ENCODE measurements at places on chromosomes 1 and 21.

GRCh38 chr1:48753293-48753692 lies 23.4 kb downstream of the BEND5 start:
- no peak for DNase-seq

DNA sequence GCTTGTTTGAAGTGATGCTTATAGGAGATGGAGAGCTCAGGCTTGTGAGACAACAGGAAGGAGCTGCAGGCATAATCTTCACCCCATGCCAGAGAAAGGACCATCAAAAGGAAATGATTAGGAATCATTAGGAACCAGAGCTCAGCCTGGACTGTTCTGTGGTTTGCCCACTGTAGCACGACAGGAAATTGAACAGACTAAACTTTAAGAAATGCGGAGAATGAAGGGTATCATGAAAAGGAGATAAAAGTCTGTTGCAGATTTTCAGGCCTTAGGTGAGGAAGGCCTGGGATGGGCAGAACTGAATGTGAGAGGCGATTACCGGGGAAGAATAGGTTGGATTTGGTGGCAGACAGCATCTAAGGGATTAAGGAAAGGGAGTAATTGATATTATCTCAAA lies 292.0 kb upstream of the PLXNA2 start:
- DNase-seq, result no peak

- no peak for DNase-seq
Measured at GRCh38 chr1:202164271-202165037, 4.1 kb upstream of the PTPN7 start.

DNA sequence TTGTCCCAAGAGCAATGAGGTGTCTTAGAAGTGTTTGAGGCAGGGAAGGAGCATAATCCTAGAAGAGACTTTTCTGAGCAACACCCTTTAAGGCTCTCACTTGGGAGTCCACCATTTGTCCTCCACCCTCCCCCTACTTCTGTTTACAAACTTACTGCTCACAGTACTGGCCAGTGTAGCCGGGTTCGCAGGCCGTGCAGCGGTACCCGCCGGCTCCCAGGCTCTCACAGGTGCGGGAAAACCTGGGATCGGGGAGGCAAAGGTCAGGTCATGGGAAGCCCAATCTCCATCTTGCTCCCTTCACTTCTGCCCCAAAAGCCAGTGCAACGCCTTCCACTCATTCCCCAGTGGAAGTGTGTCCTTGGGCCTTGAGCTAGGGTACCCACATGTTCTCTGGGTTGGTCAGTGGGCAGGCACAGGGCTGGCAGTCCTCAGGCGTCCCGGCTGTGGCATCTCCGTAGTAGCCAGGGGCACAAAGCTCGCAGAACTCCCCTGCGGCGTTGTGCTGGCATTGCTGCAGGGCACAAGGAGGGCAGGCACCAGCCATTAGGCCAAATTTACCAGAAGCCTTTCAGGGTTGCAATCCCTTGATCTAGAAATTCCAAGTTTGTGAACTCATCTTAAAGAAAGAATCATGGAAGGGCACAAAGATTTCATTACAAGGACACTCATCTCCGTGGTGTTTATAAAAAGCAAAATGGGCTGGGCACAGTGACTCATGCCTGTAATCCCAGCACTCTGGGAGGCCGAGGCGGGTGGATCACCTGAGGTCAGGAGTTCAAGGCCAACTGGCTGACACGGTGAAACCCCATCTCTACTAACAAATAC lies 49.8 kb downstream of the LDLRAD2 start:
- DNase-seq, result no peak

DNA sequence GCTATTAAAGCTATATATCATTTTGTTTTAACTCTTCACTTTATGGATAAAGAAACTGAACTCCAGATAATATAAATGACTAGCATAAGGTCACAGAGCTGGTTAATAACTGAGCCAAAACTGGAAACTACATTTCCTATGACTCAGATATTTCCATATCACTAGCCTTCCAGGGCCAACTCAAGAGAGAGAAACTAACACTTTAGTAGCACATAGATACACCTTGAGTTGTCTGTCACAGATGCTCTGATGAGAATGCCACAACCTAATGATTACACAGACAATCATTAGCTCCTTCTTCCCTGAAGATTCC lies 40.7 kb downstream of the NME7 start:
- DNase-seq, result no peak

GRCh38 chr1:229363723-229364122 lies 20.9 kb upstream of the CCSAP start:
- no peak for DNase-seq

- no peak for DNase-seq
Measured at GRCh38 chr21:39232861-39233291, 49.6 kb upstream of the PSMG1 start.

- DNase-seq, result no peak
Measured at GRCh38 chr1:179034720-179035119, 9.0 kb downstream of the FAM20B start.

DNA sequence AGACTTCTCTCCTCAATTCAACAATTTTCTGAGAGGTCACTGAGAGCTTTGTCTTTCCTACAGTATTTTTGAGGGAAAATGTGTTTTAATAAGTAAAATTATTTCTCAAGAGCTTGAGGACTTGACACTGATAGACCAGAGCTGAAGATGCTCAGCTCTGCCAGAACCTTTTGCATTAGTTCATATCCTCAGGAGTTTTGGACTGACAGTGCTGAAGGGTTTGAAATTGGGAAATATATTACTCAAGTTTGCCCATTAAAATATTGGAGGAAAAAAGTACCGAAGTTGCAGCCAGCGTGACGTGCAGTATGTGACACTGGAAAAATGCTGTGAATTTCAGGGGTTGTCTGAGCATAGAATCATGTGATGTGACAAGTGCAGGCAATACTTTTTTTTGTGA lies 346.6 kb upstream of the DPYD start:
- DNase-seq, result no peak

- no peak for DNase-seq
Measured at GRCh38 chr1:75035536-75035935, 98.7 kb upstream of the LHX8 start.

DNA sequence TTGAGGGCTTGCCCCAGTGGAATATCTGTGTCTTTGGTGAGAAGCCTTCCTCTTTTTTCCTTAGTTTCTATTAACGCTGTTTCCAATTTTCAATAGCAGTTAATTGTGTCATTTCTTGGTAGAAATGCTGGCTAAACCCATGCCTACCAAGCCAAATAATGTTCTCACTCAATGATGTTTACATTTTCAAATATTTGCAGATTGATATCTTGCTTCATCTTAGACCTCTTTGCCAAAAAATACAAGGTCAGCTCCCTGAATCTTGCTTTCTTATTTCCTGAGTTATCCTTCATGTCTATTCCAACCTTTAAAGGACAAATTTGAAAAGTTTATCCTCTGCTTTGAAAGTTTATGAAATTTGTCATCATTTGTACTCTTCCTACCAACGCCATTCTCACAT lies 5.1 kb downstream of the KCNJ15 start:
- no peak for DNase-seq

GRCh38 chr1:31897526-31898100 lies 40.6 kb downstream of the PTP4A2 start:
- DNase-seq, result no peak

DNA sequence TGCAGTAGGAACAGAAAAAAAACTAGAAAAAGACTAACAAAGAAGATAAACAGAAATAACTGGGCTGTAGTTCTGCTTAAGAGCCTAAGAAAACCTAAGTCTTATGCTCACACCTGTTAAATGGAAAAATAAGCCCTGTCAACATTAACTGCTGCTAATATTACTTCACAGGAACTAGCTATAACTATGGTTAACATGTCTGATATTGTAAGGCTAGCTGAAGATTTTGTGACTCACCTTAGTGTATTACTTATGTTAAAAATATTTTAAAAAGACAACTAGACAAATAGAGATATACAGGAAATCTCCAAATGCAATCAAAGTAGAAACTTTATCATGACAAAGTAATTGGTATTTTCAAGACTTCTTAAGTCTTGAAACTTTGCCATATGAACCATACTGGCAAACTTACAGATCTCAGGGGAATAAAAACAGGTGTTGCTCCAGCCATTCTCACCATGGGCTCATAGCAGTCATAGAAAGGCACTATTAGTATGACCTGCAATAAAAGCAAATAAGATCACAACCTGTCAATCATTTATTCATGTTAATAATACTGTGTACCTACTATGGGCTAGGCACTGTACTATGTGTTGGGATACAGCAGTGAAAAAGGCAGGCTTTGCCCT lies 30.7 kb downstream of the KYAT3 start:
- DNase-seq, result no peak

DNA sequence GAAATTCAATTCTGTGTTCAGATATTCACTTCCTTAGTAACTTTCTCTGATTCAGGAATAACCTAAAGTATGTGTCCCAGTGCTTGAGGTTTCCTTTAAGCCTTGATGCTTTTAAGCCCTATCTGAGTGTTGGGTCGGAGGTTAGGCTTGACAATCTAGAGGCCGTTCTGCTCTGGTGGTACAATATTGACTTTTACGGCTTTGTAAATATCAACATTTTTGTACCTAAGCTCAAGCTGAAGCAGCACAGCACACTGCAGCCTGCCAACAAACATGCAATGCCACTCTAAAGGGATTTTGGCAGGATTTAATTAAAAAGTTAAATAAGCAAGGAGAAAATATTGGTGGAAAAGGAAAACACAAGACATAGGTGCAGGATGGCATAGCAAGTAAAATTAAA lies 279.2 kb downstream of the NEGR1 start:
- DNase-seq, result no peak

DNA sequence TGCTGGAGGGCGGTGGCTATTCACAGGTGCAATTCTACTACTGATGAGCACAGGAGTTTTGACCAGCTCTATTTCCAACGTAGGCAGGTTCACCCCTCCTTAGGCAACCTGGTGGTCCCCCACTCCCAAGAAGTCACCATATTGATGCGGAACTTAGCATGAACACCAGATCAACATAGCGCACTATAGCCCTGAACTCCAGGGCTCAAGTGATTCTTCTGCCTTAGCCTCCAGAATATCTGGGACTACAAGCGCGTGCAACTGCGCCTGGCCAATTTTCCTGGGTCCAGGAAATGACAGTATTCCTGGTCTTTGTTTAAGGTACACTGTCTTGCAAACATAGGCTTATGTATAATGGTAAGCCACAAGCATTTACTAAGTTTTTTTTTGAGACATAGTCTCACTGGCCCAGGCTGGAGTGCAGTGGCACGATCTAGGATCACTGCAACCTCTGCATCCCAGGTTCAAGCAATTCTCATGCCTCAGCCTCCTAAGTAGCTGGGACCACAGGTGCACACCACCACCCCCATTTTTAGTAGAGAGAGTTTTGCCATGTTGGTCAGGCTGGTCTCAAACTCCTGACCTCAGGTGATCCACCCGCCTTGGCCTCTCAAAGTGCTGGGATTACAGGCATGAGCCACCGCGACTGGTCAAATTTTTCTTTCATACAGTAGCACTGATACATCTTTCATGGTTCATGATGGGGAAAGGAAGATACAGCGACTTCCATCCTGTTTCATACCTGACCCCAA lies 12.6 kb downstream of the MCL1 start:
- DNase-seq, result no peak

DNA sequence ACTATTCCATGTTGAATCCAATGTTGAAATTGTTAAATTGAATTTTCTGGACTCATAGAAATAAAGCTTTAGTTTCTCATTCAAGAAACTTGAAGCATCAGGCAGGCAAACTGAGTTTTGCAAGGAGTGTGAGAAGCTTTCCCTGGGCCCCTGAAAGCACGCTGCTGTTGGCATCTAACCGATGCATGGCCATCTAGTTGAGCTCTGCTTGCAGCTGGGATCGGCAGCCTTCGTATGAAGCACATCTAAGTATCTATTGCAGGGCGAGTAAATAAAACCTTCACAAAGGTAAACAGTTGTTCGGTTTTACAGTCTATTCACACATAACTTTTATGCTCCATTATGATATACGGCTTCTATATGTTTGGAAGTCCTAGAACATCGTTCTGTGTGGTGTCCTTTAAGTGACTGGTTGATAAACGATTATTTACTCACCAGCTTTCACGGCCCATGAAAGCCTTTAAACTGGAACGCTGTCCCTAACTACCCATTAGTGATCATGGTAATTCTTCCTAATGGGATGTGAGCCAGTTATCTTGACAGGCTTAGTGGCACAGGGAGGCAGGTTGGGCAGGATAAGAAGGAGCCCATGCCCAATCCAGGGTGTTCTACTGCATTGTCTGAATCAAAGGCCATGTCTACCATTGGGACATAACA lies 71.7 kb downstream of the SEC16B start:
- no peak for DNase-seq

GRCh38 chr1:228487336-228488124 lies at the start of gene RNF187:
TSS of gene RNF187 (plus strand) at chr1:228487382.
- DNase-seq, result no peak

DNA sequence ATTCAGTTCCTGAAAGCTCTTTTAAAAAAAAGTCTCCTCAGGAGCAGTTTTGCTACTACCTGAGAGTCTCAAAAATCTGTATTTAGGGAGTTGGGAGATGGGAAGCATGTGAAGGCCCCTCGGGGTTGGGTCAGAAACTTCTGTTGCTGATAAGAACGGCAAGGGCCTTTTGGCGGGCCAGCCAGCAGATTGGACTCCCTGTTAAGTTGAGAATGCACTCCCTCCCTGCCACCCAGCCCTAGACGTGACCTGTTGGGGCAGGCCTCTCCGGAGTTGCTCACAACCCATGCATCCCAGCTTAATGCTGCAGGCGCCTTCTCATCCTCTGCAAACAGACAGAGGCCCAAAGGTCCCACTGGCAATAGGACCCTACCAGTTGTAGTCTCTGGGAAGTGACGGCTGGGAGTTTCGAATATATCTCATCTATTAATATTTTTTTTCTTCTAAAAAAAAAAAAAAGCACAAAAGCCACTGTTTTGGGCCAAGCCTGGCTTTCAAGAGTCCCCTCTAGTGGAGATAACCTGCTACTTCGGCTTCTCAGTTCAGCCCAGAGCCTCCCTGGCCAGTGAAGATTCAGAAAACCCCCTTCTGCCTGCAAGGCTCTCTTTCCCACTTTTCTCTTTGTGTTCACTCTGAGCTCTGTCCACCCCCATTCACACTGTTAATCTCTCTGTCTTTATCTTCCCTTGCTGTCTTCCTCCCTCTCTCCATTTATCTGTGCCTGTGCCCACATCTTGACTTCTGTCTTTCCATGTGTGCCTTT lies 5.3 kb downstream of the PLXNA2 start:
- DNase-seq, result no peak

DNA sequence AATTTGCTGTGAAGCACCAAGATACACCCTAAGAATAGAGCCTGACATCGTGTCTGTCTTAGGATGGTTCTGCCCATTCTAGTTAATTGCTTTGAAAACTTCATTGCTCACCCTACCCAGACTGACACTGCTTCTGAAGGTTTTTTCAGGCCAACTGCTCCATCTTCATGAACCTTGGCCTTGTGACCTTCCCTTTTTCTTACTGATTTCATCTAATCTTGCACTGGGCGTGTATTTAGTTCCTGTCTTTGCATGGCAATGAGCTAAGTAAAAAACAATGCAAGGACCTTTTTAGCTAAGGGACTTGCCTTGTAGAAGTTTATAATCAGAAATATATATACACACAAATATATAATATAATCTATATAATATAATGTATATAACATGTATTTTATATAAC lies 108.0 kb downstream of the PBX1 start:
- no peak for DNase-seq

- no peak for DNase-seq
Measured at GRCh38 chr1:181425566-181425965, 57.8 kb upstream of the CACNA1E start.

- no peak for DNase-seq
Measured at GRCh38 chr1:221555689-221556433, 186.0 kb downstream of the DUSP10 start.

- no peak for DNase-seq
Measured at GRCh38 chr1:24098943-24099638, 12.8 kb downstream of the MYOM3 start.

GRCh38 chr1:9439074-9439761 lies 100.0 kb upstream of the SLC25A33 start:
- no peak for DNase-seq
